ENCODE measurements at places on chromosomes 7 and 10.

DNA sequence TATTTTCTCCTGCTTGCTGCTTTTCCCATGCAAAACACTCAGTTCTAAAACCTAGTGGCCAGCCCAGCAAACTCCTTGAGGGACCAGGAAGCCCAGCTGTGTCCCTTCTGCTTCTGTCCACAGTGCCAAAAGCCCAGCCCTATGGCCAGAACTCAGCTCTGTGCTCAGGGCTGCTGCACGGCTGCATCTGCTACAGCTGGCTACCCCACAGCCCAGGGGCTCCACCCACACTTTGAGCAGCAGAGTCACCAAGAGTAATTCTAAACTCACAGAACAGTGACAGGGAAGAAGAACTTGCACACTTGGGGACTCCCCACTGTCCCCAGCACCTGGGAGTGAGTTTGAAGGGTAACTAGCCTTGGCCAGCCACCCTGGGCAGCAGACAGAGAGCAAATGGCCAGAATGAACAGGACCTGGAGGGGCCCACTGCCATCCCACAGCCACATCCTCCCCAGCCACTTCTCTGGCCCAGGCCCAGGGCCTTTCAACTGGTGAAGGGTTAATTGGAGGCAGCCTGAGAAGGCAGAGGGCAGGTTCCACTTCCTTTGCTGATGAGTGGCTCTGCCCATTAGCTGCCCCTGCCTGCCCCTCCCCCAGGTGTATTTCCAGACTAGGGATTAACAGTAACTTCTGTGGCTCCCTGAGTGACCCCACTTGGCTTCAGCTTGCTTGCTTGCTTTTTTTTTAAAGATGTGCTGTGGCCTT is 28.1 kb upstream of the TRIM8 start:
- DNase-seq, result no peak

- no peak for DNase-seq
Observed at GRCh38 chr10:88028654-88029053, 165.2 kb downstream of the PTEN start.

DNA sequence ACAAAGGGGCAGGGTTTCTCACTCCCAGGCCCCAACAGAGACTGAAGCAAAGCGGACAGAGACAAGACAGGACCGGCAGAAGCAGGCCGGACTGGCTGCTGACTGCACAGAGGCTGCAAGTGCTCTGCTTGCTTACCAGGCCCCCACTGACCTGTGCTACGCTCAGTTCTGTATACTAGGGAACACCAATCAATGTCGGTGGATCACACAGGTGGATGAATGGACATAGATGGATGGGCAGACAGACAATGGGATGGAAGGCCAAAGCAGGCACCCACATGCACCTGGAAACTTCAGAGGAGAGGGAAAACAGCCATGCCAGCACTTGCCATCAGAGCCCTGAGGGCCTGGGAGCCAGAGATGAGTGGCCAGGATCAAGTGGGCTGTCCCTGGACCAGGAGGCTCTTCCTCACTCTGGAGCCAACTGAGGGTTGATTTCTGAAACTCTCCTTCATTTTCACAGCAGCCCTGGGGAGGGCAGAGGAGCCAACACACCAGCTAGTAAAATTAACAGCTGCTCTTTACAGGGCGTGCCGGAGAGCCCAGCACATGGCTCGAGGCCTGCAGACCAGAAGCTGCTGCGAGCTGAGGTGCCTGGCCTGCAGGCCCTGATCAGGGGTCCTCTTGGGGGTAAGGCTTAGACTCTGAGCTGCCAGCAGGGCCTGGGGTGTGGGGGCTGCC is 243.6 kb downstream of the KCNMA1 start:
- no peak for DNase-seq

GRCh38 chr7:113094517-113095249 is 8.1 kb upstream of the GPR85 start:
- DNase-seq, result no peak

DNA sequence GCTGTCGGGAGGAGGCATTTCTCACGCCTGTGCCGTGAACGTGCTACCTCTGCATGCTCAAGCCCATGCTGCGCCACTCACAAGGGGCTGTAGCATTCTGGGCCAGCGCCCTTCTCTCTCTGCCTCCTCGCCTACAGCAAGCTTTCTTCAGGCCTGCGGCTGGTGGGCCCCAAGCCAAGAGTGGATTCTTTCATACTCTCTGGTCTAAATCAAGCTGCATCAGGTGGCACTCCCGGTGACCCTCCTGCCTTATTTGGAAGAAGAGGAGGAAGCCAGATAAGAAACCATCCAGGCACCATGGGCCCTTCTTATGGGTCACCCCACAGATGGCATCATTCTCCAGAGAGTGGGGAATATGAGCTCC is 86.7 kb upstream of the DUSP5 start:
- no peak for DNase-seq

GRCh38 chr7:19117091-19117869 is at the start of gene TWIST1:
Gene TWIST1 (minus strand): TSS chr7:19117636. CDS start chr7:19117321, 315 bp downstream.
- DNase-seq, result no peak

GRCh38 chr7:124812764-124813163 is 47.2 kb upstream of the GPR37 start:
- no peak for DNase-seq

Measured in stimulated activated CD4-positive, alpha-beta T cell treated with anti-CD3 and anti-CD28 coated beads, Interleukin-15, amount 100 ng/mL, for 1 hour (primary cell).